ENCODE measurements at places on chromosomes 5 and 9.

DNA sequence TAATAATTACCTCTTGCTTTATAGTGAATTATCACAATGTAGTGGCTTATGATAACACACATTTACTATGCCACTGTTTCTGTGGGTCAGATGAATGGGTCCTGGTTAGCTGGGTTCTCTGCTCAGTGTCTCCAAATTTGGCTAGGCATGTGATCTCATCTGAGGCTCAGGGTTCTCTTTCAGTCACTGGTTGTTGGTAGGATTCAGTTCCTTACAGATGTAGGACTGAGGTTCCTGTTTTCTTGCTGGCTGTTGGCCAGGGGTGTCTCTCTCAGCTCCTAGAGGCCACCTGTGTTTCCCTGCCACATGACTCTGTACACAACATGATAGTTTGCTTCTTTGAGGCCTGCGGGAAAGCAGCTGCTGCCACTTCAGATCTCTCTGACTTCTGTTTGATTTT, 7.1 kb downstream of the NFX1 start:
- DNase-seq, result no peak

GRCh38 chr5:168327019-168327421, 35.6 kb downstream of the WWC1 start:
- no peak for DNase-seq

- DNase-seq, result no peak
Observed at GRCh38 chr9:112754578-112754977, 4.0 kb downstream of the SNX30 start.

DNA sequence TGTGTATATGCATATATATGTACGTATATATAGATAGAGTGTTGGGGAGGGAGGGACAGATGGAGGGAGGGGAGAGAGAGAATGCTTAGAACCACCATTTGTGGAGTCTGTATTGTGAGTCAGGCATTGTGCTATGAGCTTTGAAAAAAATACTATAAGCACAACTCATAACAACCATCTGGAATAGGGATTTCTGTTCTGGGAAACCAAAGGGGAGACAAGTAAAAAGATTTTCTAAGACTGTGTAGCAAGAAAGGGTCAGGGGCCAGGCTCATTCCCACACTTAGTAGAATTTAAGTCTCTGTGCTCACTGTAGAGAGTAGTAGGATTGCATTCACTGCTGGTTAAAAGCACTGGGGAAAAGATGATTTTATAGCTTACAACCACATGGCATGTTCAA, 202.3 kb upstream of the SGCD start:
- DNase-seq, result no peak

- DNase-seq, result no peak
Observed at GRCh38 chr5:147170603-147171002, 64.2 kb upstream of the STK32A start.

GRCh38 chr9:75707191-75707590, 183.3 kb upstream of the PCSK5 start:
- no peak for DNase-seq

DNA sequence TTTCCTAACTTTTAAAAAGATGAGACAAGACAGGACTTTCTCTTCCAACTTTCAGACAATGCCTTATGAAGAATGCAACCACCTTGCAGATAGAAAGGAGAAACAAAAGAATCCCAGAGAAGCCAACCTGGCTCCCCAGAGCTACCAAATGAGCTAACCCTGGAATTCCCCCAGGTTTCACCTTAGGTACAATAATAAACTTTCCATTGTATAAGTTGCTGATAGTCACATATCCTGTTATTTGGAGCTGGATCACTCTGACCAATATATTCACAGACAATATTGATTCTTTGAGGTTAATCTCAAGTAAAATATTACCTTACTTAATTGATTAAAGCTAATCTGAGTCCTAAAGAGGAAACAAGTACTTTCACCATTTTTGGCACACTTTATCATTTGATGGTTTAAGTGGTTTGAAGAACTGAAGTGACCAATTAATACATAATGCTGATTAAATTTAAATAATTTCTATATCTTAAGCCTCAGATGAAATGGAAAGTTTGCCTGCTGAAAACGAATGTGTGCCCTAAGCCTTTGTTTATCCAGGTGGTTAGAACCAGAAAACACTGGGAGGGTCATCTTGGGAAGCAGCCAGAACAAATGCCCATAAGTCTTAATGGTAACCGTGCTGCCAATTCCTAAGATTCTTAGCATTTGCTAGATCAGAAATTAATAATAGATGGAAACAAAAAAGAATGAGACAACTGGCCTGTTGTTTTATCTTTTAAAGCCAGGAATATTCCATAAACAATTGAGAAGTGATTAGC, 159.6 kb upstream of the SLC12A2 start:
- no peak for DNase-seq

DNA sequence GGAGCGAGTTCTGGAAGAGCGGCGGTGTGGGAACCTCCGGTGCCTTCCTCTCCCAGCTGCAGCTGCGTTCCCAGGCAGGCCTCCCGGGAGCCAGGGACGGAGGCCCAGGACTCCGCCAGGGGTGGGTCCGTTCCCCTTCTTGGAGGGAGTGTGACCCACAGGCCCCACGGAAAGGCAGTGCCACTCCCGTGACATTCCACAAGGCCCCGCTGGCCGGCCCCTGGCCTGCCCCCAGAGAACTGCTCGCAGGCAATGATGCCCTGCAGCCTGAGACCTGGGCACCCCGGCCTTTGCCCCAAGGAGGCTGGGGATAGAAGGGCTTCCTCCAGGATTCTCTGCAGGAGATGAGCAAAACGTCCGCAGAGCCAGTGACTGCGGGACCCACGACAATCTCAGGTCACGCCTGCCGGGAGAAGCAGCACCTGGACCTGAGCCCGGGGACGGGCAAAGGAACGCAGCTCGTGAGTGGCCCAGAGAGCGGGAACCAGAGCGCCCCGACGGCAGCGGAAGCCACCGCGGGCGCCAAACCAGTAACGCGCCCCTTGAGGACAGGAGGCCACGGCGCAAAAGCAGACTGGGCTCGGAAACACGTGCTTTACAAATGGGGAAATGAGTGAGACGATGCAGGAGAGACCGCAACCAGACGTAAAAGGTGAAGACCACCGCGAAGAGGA, 9.3 kb downstream of the OBP2B start:
- DNase-seq, result no peak

GRCh38 chr9:36191290-36191645, 547 bp downstream of the CLTA start:
- DNase-seq, result no peak

- no peak for DNase-seq
Observed at GRCh38 chr9:74770508-74771261, 117.0 kb downstream of the TRPM6 start.

- DNase-seq, result no peak
Observed at GRCh38 chr5:33260098-33260497, 180.7 kb upstream of the TARS1 start.

DNA sequence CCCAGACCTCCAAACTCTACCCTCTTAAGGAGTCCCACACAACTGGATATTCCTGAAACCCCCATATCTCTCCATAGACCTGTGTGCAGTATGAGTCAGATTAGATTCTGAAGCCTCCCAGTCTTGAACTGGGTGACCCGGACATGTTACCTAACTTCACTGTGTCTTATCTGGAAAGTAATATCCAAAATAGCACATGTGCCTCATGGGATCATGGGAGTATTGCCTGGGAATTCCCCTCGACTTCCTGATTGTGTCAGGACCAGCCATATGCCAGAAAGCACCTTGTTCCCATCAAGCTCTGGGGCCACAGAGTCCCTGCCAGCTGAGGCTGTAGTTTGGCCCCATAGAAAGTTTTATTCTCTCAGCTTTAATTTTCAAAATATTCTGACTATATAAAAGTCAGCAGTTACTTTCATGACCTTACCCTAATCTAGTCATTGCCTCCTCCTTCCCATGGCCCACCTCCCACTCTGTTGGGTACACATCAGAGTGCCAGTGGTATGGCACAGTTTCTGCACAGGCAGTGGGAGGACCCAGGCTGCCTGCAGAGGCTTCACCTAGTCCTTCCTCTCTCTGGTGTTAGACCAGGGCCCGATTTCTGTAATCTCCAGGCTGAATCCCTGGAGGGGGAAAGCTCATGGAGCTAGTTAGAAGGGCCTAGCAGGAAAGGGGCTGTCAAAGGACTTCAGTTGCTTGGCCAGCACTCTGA, 19.5 kb upstream of the B4GALT1 start:
- DNase-seq, result no peak

DNA sequence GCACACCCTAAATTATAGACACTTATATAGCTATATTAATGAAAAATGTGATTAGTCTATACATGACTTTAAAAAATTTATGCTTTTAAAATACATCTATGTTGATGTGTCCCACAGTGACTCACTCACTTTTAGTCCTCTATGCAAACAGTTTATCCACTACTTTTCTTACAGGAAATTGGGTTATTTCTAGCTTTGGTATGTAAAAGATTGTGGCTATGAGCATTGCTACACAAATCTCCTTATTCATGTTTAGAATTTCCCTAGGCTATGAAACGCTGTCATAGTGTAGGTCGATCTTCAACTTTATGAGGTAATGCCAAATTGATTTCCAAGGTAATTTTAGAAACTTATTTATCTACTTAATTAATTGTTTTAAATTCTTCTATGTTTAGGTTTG, 687.4 kb downstream of the PRR16 start:
- DNase-seq, result no peak

DNA sequence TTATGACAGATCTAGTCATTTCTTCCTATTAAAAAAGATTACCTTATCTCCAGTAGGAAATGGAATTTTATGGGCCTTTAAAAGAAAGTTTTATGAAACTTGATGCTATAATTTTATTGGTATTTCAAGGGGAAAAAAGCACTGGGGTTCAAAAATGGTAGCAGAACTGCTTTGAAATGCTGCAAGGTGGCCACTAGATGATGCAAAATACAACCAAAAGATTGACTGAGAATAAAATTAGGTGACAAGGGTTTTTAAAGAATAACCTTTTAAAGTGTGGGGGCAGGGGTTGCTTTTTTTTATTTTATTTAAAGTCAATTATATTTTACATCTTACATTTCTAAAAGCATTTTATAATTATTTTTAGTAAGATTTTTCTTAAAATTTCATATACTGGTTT, 61.7 kb downstream of the KLF9 start:
- no peak for DNase-seq

DNA sequence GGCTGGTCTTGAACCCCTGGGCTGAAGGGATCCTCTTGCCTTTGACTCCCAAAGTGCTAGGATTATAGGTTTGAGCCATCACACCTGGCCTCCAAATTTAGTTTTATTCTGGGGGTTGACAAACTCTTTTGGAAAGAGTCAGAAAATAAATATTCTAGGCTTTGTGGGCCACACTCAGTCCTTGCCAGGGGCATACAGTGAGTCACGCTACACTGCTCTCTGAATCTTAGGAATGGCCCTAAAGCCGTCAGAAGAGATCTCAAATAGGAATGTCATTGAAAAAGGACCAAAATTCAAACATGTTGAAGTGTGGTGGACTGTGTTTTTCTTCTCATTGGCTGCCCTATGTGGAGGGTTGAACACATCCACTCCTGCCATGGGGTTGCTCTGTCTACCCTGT, 127.7 kb upstream of the BASP1 start:
- no peak for DNase-seq
